ENCODE measurements at places on chromosomes 5 and 9.

DNA sequence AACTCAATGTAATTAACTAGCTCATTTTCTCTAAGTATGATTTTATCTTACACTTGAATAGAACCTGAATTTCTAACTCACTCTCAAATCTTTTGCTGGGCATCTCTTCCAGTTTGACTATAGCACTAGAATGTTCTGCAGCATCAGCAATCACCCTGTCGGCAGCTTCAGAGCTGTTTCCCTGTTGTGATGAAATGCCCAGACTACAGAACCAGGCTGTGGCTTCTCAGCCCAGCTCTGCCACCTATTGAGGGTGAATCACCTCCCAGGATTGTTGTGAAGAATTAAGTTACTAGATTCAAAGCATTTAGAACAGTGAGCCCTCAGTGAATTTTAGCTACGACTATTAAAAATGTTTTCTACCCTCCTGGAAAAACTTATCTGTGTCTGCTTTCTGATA lies 90.4 kb upstream of the ANKRD55 start:
- no peak for DNase-seq

GRCh38 chr9:89478821-89479668 lies 18.9 kb downstream of the SEMA4D start:
- no peak for DNase-seq

- no peak for DNase-seq
Observed at GRCh38 chr5:35502206-35502605, 115.5 kb upstream of the SPEF2 start.

DNA sequence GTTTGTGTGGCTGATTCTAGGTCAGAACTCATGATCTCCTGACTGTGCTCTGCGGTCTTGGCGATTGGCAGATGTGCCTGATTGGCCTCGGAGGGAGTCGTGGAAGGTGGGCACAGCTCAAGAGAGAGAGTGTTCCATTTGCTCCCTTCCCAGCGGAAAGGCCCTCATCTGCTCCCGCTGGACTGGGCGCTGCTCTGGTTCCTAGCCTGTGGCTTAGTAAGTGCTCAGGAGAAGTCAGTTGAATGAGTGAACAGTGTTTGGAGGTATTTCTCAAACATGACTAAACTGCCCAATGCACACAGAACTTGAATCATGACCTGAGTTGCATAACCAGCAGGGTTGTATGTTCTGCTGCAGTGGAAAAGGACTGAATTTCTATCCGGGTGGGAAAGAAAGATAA lies 120.2 kb upstream of the PITX1 start:
- DNase-seq = no peak

DNA sequence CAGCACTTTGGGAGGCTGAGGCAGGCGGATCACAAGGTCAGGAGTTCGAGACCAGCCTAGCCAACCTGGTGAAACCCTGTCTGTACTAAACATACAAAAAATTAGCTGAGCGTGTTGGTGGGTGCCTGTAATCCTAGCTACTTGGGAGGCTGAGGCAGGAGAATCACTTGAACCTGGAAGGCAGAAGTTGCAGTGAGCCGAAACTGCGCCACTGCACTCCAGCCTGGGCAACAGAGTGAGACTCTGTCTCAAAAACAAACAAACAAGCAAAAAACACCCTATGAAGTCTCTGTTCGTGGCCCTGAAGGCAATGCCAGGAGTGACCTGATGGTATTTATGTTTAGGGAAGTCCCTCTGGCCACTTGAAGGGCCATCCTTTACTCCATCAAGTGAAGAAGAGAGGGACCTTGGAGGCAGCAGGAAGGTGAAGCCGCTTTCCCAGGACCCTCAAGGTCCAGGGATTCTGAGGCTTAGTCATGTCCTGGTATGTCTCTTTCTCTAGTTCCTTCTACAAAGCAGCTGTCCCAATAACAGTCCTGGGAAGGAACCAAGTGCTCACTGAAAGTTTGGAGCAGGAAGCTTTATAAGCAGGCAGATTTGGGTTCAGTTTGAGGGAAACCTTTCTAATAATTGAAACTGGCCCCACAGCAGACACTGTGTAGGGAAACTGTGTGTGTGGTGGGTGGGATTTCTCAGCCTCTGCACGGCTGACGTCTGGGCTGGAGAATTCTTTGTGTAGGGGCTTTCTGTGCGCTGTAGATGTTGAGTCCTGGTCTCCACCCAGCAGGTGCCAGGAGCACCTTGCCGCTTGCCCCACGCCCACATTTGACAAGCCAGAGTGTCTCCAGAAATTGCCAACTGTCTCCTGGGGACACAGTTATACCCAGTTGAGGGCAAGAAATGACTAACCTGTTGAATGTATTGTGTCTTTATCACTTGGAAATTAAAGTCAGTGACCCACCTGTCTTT lies 12.5 kb downstream of the PHF2 start:
- DNase-seq = no peak

DNA sequence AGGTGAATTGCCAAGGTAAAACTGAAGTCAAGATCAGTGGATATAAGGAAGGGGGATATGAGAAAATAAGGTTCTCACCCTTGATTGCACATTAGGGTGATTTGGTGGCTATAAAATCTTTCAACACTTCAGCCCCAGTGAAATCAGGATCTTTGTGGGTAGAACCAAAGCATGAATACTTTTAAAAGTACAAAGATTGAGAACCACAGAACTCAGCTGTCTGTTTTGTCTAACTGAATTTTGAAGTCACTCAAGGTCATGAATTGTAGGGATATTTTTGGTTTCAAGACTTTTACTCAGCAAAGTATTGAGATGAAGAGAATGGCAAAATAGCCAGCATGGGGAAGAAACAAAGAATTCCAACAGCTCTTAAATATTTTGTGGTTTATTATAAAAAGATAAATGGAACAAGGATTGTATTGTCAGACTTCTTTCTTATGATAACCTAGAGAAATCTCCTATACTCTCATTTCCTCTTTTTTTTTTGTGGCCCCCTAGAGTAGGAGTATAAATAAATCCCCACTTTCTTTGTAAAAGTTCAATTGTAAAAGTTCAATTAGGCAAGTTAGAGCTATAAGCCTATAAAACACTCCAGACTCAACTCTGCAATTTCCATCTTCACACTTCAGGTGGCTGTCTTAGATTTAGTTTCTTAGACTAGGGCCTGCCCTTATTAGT lies 272.9 kb downstream of the PDE4D start:
- no peak for DNase-seq

- no peak for DNase-seq
Observed at GRCh38 chr5:142100307-142100706, 8.3 kb upstream of the NDFIP1 start.

- DNase-seq = peak; percentile 18
Observed at GRCh38 chr9:112582371-112583262, 96.0 kb downstream of the KIAA1958 start.

DNA sequence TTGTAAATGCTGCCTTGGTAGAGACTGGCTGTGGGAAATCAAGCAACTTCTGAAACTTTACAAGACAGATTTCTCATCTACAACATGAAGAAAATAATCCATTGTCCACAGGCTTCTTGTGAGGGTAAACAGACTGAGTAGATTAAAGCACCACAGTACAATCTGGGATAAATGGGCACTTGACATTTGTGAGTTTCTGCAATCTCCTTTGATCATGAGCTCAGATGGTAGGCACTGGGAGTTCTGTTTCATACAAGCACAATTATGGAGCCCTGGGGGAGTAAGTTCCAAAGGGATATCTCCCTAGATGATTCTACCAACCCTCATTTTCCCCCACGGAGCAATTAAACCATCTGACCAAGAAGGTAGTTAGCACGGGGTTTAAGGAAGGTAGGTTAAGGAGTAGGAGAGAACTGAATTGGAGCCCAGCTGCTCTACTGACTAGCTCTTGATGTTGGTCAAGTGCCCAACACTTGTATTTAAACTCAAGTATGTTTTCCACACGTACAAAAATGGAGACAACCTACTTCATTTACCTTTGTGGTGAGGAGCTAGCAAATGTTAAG lies 479.5 kb upstream of the TNC start:
- DNase-seq = peak; percentile 46

- no peak for DNase-seq
Observed at GRCh38 chr5:145991044-145991575, 54.7 kb downstream of the SH3RF2 start.

- DNase-seq = no peak
Observed at GRCh38 chr5:87946271-87946670, 322.4 kb downstream of the TMEM161B start.

DNA sequence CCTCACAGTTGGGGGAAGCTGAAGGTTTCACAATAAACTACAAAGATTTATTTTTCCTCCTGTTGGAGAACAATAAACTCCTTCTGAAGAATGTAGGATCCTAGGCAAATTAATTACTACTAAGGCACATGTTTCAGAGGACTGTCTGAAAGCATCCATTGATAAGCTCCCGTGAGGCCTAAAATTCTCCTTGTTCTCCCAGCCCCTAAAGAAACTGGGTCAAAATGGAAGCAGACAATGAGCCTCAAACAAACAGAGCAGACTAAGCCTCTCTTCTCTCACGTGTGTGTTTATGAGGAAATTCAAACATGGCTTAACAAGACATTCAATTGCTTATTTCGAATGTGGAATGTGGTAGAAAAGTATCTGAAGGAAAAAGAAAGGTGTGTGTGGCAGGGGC lies 249.0 kb downstream of the GLIS3 start:
- no peak for DNase-seq

- no peak for DNase-seq
Observed at GRCh38 chr9:127598839-127599549, 13.1 kb upstream of the STXBP1 start.

DNA sequence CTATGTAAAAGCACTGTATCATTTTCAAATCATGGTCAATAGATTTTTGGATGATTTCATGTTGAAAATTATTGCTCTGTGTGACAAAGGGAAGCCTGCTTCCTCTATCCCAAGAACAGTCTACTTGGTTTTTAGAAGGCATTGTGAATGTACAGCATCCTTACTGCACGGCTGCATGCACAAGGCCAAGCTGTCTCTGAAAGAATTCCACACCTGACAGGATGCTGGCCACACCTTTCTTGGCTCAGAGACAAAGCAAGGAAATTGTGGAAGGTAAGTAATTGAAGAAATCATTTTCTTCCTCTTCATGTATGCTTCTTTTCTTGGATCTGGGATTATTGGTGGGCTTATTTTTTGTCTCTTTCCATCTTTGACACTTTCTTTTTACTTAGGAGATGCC lies 53.7 kb upstream of the VCAN start:
- DNase-seq = no peak

DNA sequence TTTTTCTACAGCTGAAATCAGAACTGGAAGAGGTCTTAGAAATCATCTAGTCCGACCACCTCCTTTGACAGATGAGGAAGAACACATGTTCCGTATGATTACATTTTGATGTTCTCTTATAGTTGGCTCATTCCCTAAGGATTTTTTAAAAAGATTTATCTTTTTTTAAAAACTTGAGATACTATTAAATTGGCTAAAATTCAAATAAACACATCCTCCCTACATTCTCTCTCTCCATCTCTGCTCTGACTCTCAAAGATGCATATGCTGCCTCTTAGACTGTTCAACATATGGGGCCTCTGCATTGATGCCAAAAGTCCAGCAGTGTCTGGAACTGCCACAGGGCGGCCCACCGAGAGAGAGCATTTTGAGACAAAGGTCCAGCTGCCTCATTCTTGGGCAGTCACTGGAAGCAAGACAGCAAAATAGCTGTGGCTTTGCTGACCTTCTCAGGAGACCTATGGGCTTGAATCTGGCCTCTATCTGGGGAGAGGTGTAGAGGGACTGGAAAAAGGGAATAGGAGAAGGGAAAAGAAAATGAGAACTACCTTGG lies 12.8 kb upstream of the TSSK1B start:
- peak; percentile 35 for DNase-seq

GRCh38 chr5:116600876-116601275 lies 26.3 kb upstream of the SEMA6A start:
- no peak for DNase-seq

- no peak for DNase-seq
Observed at GRCh38 chr5:18000744-18001143, 366.5 kb downstream of the TAF11L14 start.

- no peak for DNase-seq
Observed at GRCh38 chr9:614431-614830, 227.1 kb upstream of the DMRT1 start.

- DNase-seq = no peak
Observed at GRCh38 chr9:104864675-104865104, 63.3 kb downstream of the ABCA1 start.

DNA sequence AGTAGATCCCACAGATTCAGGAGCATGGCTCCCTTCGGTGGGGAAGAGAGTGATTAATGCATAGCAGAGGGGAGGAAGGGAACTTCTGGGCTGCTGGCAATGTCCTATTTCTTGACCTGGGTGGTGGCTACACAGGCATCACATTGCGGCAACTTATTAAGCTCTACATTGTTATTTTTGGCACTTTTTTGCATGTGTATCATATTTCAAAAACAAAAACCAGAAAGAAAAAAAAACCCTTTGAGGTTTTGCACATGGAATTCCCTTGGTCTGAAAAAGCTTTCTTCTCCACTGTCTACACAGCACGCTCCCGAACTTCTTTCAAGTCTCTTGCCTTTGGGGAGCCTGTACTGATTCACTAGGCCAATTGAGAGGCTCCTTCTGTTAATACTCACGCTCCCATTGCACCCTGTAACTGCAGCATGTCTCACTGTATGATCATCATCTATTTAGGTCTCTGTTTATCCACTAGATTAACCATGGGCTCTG lies 25.1 kb downstream of the CEMIP2 start:
- no peak for DNase-seq

- no peak for DNase-seq
Observed at GRCh38 chr5:114467171-114467570, 105.3 kb downstream of the KCNN2 start.

DNA sequence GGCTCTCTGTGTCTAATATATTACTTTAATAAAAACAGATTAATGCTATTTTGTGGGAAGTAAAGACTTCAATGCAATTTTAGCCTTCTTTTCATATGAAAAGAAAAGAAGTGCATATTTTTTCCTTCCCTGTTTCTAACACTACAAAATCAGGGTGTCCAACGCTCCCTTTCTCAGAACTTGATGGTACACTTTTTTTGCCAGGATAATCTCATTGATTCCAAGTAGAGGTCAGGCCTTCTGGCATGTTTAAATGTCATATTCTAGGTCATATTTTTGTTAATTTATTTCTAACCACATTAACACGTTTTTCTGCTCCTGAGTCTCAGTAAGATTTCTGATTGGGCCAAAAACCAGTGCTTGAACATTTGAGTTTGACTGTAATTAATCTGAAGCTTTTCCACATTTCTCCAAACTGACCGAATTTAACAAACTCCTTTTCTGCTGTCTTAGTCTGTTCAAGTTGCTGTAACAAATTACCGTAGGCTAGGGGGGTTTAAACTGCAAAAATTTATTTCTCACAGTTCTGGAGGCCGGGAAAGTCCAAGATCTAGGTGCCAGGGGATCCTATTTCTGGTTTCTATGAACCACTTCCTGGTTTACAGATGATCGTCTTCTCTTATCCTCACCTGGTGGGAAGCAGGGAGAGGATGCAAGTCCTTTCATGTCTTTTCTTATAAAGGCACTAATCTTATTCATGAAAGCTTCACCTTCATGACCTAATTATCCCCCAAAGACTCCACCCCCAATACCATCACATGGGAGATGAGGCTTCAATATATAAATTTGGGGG lies 63.2 kb upstream of the ELL2 start:
- no peak for DNase-seq

GRCh38 chr5:137822984-137823383 lies 44.7 kb upstream of the MYOT start:
- no peak for DNase-seq
